ENCODE measurements at places on chromosomes 4 and X. TPM values are rescaled to one million over a fixed set of nuclear protein-coding genes. Genes with fewer than 3 reads are reported as not detected.

Gene TCEAL7
- total RNA-seq: 13.5 TPM

Gene NOX1
- total RNA-seq: not detected

Gene PNMA6A
- 0.31 TPM for total RNA-seq

Gene COL25A1
- 1.4 TPM for total RNA-seq

Gene TMEM150C
- total RNA-seq: 10.0 TPM
